ENCODE measurements at places on chromosomes 6 and 20.
A peak's percentile ranks its signal among the peaks of the same experiment; 100 is the strongest.

- DNase-seq: no peak
These were observed 710.8 kb downstream of the DOK5 start for GRCh38 chr20:55186228-55186627.

DNA sequence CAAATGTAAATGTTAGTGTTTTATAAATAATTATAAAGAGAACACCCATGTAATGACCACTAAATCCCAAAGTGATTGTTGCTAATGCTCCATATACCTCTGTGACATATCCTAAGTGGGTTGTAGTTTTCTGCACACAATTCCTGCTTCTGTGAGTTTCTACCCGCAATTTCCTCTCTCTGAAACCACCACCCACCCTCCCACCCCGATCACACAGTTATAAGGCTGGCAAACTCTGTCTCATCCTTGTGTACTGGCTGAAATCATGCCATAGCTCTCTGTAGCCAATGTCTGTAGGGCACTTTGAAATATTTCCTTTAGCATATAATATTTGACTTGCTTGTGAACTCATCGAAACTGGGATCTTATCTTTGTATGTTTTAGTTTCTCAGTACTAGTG, 236.6 kb downstream of the PLCB1 start:
- no peak for DNase-seq

DNA sequence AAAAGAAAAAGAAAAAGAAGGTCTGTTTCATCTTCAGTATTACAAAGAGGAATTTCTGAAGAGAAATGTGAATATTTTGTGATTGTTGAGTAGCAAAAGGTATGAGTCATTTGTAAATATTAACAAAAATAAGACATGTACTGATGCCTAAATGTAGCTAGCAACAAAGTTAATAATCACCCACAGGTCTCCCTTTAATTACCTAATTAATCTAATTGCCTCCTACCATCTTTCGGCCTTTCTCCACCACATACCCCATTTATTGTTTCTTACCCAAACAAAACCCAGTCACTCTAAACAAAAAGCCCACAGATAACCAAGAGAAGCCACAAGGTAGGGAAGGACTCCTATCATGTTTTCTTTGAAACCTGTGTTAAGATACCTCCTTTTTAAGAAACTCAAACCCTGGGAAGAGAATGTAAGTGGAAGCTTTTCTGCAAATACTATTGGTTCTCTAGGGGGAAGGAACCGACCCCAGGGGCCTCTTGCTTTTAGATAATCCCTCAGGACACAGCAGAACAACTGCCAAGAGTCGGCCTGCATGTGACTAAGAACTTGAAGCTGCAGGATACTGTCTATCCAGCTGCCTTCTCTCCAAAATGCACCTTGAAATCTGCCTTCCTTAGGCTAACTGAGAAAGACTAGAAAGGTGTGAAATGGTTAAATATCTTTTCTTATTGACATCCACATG, 16.1 kb upstream of the STK38 start:
- no peak for DNase-seq

DNA sequence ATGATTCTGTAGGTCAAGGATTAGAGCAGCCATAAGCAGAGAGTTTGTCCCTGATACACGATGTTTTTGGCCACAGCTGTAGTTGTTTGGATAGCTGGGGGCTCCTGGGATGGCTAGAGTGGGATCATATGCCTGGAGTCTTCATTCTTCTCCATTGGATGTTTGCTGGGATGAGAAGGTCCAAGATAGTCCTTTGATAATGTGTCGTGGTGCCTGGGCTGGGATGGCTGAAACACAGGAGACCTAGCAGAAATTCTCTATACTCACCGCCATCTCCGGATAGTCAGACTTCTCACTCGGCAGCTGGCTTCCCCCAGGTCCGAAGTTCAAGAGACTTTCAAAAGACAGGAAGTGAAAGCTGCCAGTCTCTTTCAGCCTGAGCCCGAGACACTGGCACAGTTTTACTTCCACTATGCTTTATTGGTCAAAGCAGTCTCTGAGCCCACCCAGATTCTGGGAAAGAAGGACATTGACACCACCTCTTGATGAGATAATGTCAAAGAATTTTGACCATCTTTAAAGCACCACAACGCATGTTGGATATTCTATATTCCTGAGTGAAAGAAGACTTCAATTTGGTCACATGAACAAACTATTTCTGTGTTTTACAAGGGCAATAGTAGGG, 16.0 kb downstream of the MARCKS start:
- DNase-seq: no peak

DNA sequence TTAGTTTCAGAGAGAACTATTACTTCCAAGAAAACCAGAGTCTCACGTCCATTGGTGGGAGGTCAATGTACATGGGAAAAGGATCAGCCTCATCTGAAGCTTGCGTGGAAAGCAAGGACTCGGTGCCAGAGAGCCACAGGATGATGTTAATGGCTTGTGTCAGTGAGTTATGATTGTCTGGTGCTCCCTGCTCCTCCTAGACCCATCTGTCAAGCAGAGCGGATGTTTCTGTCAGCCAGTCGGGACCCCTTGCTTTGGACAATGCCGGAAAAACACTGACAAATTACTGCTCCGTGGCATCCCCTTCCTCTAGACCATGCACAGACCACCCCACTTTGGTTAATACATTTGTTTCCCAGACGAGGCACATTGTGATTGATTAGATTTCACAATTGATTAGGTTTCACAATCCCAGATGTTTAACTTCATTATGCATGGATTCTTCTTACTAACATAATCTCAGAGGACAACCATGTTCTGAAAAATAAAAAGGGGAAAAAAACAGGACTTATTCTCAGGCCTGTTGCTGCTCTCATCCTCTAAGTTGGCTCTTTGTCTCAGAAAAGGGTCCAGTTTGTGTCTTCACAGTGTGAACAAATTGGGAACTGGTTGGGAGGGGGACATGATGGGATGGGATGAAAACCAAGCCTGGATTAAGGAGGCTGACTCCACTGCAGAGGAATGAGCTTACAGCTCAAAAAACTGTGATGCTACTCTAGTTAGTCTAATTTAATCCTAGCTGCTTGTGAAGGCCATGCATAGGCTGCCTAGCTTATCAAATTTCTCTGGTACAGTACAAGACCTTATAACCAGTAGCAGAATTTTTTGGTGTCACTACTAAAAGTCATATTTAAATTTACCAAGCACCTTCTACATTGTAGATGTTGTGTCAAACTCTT, 51.9 kb downstream of the UNC5CL start:
- no peak for DNase-seq

DNA sequence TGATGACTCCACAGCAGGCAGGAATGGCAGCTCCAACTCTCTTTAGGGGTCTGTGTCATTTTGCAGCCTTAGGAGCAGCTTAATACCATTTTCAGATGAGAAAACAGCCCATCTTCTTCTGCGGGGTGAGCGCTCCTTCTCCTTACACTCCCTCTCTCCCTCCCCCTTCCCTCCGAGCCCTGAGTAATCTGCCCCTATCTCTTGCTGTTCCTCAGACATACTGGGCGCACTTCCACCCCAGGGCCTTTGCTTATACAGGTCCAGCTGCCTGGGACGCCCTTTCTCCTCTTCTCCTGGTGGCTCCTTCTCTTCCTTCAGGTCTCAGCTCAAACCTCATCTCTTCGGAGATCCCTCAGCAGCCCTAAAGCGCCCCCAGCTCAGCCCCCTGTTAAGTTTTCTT, 54.8 kb downstream of the SNAI1 start:
- no peak for DNase-seq

- DNase-seq: no peak
These were observed at the start of gene RNF182 for GRCh38 chr6:13924949-13925881. Gene RNF182, plus strand, starts transcription at chr6:13924952. Its CDS starts 52,168 bp downstream, at chr6:13977120.

DNA sequence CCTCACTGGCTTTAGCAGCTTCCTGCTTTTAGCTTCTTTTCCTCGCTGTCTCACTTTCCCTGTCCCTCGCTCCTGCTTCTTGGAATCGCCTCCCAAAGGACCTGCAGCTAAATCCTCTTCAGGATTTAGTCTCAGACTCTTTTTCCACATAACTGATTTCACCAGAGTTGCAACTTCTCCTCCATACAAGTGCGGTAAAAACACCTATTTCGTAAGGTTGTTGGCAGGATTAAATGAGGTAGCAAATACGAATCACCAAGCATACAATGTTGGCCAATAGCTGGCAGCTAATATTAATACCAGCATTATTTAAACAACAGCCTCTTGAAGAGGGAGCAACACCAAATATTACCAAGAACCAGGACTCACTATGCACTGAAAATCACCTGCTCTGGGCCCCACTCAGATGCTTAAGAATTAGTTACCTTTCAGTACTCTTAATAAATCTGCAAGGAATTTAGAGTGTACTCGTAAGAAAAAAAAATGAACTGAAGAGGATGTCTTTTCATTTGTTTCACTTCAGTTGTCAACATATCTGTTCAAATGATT, 123.0 kb downstream of the DTNBP1 start:
- DNase-seq: no peak

DNA sequence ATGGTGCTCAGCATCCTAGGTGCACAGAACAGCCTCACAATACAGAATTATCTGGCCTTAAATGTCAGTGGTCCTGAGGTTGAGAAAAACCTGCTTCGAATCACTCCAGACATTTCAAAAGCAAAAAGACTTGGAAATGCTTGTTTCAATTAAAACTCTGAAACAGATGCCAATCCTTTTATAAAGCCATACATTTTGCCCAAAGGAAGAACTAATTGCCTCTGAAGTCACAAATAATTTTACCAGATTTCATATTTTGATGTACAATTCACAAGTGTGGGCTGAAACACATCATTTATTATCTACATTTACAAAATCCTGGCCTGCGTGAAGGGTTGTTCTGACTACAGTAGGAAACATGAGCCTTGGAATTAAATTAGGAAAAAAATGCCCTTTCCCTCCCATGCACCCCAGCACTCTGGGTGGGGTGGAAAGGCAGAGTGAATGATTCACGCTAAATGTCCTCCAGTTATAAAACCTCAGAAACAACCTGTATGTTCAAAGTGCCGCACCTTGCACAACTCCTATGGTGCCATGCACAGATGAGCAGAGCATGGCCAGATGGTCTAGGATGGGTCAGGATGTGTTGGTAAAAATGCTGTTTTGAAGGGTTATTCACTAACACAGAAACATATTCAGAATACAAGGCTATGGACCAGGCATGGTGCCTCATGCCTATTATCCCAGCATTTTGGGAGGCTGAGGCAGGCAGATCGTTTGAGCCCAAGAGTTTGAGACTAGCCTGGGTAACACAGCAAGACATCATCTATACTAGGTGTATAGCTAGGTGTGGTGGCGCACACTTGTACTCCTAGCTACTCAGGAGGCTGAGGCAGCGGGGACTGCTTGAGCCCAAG, 87.0 kb downstream of the ZMYND8 start:
- no peak for DNase-seq

GRCh38 chr20:51884561-51884960, 82.2 kb upstream of the SALL4 start:
- DNase-seq: no peak

GRCh38 chr6:90088009-90088408, 193.7 kb downstream of the GJA10 start:
- DNase-seq: no peak

DNA sequence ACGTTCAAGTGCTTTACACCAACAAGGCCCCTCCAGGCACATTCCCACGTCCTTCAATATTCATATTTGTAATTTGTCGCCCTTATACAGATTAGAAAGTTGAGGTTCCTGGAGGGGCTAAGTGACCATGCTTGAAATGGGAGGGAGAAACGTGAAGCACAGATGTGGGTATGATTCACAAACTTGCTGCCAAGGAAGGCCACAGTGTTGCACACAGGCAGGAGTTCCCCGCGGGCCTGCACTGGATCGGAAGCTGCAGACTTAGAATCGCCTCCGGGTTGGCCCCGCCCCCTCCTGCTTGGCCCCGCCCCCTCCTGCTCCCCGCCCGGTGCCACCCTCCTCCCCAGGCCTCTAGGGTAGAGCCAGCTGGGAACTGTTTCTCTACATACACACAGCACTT, 58.2 kb upstream of the QKI start:
- no peak for DNase-seq

DNA sequence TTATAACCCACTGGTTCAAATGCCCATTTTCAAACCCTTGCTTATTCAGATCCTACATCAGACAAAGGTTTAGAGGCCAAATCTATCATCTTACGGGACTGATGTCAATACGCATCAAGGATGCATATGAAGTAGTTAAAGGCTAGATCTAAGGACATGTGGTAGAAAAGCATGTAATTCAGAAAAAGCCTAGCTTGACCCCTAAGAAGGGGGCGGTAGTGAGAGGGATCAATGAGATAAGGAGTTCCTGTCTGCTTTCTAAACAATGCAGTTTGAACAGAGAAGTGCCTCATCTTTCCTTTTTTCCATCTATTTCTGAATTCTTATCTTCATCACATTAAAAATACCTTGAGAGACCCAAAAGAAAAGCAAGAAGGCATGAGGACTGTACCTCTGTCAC, 237.7 kb downstream of the ARHGAP18 start:
- no peak for DNase-seq

- peak; percentile 67 for DNase-seq
These were observed 528 bp downstream of the NUDT3 start for GRCh38 chr6:34391786-34392496.

GRCh38 chr6:68978411-68978810, 343.3 kb downstream of the ADGRB3 start:
- no peak for DNase-seq

GRCh38 chr6:1499777-1500176, 109.9 kb upstream of the FOXC1 start:
- no peak for DNase-seq

- peak; percentile 37 for DNase-seq
These were observed 42.0 kb upstream of the PLCG1 start for GRCh38 chr20:41095110-41095969.

- DNase-seq: no peak
These were observed 15.7 kb upstream of the TGM2 start for GRCh38 chr20:38180781-38181180.

DNA sequence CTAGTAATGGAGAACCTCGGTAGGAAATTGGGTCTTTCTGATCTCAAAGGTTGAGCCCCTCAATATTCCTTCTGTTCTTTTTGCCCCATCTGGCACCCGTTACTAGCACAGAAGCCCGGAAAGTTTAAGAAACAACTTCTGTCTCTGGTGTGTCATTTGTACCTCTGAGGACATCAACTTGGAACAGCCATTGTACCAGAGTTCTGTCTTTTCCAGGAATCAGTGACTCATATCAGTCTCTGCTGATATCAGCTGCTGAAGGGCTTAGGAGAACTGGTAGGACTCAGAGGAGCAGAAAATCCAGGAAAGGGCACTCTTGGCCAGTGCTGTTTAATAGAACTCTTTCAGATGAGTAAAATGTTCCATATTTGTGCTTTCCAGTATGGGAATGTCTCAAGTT, 78.3 kb upstream of the CHD6 start:
- no peak for DNase-seq

- DNase-seq: no peak
These were observed 48.7 kb upstream of the ARMH2 start for GRCh38 chr6:24847402-24847801.

DNA sequence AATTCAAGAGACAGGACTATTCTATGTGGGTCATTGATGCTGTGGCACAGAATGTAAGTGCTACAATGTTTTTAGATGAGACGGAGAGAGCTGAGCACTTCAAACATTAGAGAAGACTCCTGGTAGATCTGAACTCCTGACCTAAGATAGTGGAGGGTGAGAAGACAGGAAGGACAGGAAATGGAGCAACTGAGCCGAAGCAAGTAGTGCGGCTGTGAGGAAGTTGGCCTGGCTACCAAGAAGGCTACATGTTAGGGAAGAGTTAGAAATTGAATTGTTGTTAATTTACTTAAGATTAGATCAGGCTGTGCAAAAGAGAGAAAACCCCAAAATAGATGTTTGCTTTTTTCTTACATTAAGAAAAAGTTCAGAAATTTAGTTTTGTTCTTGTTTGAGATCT, 14.4 kb upstream of the MLIP start:
- DNase-seq: no peak

GRCh38 chr20:25399037-25399430, 8.4 kb upstream of the ABHD12 start:
- DNase-seq: peak; percentile 50
